ENCODE measurements at places on chromosomes 6 and 20. TPM values are rescaled to one million over a fixed set of nuclear protein-coding genes. Genes with fewer than 3 reads are reported as not detected.

Gene BACH2
- 162 TPM for total RNA-seq

- no peak for DNase-seq
Measured at GRCh38 chr6:100185615-100186014, 191.6 kb upstream of the MCHR2 start.

DNA sequence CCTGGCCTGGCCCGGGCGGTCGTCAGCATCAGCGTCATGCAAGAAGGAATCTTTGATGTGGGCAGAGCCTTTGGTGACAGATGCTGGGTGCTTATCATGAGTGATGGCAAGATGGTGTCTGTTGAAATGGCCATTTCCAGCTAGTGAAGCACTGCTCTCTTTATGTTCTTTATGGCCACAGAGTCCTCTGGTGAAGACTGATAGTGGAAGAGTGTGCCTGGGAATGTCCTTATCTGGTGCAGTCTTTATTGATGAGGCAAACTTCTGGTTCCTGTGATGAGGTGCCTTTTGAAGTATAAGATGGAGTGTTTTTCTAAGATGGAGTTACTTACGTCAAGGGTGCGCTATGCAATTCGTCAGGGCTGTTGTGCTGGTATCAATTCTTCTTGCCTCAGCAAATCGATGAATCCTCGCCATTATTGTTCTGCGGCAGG, 22.6 kb upstream of the CCR6 start:
- DNase-seq = no peak

DNA sequence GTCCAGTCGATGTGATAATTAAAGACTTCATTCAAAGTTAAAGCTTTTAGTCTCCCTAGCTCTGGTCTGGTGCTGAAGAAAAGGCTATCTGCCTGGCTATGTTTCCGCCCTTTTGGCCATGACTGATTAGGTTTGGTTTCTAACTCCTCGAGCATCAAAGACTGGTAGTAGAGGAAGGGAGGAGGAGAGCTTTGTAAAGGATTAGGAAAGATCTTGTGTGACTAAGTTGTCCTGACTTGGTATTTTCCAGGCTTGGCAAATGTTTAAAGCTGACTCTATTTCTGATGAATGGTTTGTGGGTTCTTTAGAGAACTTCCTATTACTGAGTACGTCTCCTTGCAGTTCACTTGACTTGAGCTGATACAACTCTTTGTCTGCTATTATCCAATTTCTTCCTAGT, 312.9 kb downstream of the GJA1 start:
- no peak for DNase-seq

- DNase-seq = no peak
Measured at GRCh38 chr20:38430679-38431325, 4.3 kb downstream of the SNHG17 start.

GRCh38 chr6:136749359-136749997, 42.8 kb downstream of the MAP3K5 start:
- DNase-seq = no peak

DNA sequence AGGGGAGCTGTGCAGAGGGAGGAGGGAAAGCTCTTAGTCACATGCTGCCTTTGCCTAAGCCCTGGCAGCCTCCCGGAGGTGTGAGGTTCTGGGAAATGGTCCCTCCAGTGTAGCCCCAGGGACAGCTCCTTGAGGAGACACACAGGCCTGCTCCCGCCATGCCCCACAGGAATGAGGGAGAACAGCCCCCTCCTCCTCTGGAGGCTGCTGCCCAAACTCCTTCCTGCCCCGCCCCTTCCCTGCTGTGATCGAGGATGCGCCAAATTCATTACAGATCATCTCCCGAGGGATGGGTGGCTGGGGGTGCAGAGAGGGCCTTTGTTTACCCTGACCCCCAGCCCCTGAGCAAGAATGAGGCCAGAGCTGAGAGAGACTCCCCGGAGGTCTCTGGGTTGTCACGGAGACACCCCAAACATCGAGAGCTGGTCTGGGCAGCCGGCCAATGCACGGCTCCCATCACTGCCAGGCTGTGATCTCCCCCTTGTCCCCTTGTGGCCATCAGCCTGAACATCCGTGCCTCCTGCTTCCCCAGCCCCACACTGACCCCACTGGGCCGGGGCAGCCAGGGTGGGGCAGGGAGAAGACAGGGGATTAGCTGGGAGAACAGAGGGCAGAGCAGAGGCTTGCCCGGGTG, 8.4 kb downstream of the CYP21A2 start:
- DNase-seq = no peak

GRCh38 chr6:46255528-46255927, 84.7 kb upstream of the ENPP5 start:
- no peak for DNase-seq

- DNase-seq = no peak
Measured at GRCh38 chr6:53761036-53761435, 33.8 kb upstream of the LRRC1 start.

Gene NRSN2
- 1.4 TPM for total RNA-seq

Gene EPB41L2
- 12.0 TPM for total RNA-seq

Gene PGBD1
- 0.75 TPM for total RNA-seq

Gene TMEM244
- total RNA-seq = not detected

DNA sequence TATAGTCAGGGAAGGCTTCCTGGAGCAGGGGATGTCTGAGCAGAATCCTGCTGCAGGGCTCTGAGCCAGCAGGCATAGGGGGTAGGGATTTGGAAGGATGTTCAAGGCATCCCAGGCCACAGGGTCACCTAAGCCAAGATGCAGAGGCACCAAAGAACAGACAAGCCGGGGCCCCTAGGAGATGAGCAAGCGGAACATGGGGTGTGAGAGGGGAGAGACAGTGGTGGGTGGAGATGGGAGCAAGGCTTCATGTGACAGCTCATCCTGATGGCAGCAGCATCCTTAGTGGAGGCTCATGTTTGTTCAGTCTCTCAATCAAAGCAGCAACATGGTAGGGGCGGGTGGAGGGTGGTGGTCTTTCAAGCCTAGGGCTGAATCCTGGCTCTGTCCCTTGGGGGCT, 29.8 kb upstream of the TCP11 start:
- DNase-seq = no peak

DNA sequence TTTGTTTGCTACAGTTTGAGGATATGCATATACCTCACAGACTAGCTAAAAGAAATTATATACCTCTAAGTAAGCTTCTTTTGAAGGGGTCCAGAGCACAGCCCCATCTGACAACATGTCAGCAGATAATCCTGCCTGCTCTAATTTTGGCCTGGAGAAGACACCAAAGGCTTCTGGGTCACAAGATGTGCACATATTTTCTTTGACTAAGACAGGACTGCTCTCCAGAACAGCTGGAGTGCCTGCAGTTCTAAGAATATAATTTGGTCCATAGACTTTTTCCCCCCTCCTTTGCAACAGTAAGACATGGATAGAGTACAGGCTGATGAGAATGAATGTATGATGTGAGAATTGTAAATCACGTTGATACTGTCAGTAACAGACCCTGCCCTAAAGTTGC, 107.9 kb upstream of the KCNK16 start:
- DNase-seq = no peak

Gene MEP1A
- not detected for total RNA-seq

GRCh38 chr6:169048185-169048864, 205.3 kb downstream of the THBS2 start:
- DNase-seq = no peak

DNA sequence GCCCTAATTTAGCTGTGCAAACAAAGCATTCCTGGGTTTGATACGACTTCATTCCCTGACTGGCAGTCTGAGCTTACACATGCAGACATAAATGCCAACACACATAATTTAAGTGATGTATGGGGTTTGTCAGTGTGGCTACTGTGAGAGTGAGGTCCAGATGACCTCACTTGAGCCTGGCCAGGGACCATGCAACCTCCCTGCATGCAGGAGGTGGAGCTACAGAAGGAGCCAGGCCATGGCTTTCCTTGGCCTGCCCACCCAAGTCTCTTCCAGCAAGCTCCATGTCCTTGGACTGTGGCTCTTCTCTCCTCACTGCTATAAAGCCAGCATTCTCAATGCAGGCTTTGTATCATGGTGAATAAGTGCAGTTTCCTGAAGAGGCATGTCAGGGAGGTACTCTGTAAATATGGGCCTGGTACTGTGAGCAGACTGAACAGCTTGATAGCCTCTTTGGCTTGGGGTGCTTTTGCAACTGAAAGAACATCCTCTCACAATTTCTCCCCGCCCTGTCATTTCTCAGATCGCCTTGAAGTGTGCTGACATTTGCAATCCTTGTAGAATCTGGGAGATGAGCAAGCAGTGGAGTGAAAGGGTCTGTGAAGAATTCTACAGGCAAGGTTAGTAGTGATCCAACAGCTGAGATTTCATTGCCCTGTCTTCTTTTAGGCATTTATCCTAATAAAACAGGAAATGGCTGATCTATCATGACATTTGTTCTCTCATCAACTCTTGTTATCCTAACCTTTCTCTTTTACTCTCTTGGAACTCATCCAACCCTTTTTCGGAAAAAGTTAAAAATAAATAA, 69.2 kb downstream of the MTFR2 start:
- DNase-seq = no peak

DNA sequence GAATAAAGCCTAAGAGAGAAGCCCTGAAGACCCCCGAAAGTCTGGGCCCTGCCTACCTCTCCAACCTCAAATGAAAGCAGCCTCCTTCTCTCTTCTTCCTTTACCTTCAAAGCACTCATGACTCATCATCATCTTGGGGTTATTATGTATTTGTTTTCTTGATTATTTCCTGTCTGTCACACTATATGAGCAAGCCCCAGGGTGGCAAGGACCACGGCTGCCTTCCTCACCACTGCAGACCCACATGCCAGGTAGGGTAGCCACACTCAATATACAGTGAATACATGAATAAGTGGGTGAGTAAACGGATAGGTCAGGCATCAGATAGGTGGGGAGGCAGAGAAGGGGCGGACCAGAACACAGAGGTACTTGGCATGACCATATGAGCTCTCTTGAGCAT, 8.8 kb downstream of the WFDC3 start:
- DNase-seq = no peak

- no peak for DNase-seq
Measured at GRCh38 chr6:79718509-79719247, 87.5 kb downstream of the SH3BGRL2 start.

Gene DPPA5
- not detected for total RNA-seq

GRCh38 chr6:2432292-2432691, 186.9 kb upstream of the GMDS start:
- no peak for DNase-seq

GRCh38 chr6:155292711-155293110, 21.6 kb downstream of the TFB1M start:
- DNase-seq = no peak

Gene UBE2C
- not detected for total RNA-seq

DNA sequence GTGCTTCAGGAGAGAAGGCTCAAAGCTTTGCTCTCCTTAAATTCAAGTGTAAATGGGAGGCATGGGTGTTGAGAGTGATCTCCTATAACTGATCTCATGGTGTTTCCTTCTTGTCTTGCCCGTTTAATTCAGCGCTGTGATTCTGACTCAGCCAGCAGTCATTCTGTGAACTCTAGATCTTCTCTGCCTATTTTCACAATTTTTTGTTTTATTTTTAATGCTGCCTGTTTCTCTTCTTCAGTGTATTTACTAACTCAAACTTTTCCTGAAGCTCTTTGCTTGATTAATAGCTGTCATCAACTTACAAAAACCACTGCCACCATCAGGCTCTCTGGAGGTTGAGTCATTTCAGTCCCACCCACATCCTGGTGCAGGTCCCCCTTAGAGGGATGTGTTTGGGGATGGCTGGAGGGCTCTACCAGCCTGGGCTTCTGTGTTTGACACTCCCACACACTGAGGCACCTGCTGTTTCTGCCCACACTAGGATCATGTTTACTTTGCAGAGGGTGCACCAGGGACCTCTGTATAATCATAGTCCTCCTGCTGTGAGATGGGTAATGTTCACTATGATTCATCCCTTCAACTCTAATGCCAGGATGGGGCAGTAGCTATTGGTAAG, 94.0 kb downstream of the SHLD1 start:
- DNase-seq = no peak

GRCh38 chr20:19937218-19937617, 79.9 kb upstream of the NAA20 start:
- no peak for DNase-seq

DNA sequence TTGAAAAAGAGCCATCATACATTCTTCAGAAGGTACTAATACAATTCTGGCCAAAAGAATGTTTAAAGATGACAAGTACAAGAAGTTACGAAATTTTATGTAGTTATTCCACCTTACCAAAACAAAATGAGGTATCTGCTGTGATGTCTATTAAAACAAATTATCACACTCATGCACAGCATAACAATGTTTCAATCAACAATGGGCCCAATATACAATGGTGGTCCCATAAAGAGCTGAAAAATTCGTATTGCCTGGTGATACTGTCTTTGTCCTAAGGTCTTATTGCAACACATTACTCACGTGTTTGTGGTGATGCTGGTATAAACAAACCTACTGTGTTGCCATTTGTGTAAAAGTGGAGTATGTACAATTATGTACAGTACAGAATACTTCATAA, 3.6 kb upstream of the NUP153 start:
- no peak for DNase-seq

DNA sequence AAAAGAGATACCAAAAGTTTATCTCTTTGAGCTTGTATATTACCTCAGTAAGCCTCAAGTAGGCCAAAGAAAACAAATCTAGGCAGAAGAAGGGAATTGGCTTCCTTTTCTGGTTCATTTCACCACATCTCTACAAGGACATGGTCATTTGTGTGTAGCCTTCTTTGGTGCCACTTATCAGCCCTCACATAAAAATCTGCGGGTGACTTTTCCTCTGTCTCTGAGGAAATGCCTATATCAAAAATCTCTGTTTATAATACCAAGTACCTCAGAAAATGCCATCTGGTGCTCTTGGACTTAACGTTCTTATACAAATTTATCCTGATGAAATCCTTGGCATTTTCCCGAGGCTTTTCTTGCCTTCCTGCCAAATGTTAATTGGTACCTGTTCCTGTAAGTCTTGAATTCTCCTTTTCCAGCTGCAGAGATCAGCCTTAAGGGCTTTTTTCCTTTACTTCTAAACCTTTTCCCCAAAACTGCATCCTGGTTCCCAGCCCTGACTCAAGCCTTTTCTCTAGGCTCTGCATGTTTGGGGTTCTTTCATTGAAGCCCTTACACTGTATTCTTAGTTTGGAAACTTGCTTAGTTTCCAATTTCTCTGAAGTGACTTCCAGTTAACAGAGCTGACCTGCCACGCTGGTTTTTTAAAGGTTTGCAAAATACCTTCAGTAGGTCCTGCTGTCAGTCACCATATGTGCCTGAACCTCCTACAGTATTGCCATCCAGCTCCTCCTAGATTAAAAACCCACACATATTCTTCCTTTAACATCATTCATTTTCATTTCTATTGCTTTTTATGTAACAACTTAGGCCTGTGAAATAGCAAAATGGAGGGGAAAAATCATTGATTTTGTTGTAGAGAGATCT, 191.2 kb upstream of the PREP start:
- DNase-seq = no peak

- DNase-seq = no peak
Measured at GRCh38 chr20:32920066-32920465, 61.3 kb downstream of the EFCAB8 start.

GRCh38 chr20:40489886-40490285, 199.2 kb downstream of the MAFB start:
- DNase-seq = no peak

DNA sequence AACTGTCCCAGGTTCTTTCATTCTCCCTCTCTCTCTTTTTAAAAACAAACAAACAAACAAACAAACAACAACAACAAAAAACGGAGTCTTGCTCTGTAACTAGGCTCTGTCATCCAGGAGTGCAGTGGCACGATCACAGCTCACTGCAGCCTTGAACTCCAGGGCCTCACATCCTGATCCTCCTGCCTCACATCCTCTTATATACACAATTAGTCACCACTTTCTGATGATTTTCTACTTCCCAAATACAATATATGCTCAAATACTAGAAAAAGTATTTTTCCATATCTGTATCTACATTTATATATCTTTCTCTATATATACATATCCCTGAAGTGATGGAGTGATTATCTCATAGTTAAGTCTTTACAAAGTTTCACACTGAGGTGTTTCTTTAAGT, 170.7 kb downstream of the EPHA7 start:
- DNase-seq = no peak

Gene C6orf58
- total RNA-seq = not detected

Data from CD8-positive, alpha-beta T cell (primary cell).